ENCODE measurements at places on chromosomes 2 and 18.

- no peak for DNase-seq
Observed at GRCh38 chr2:190849774-190850173, 30.8 kb upstream of the GLS start.

- DNase-seq: no peak
Observed at GRCh38 chr2:181978351-181979150, 7.1 kb upstream of the PPP1R1C start.

- no peak for DNase-seq
Observed at GRCh38 chr2:144449028-144449406, 70.9 kb downstream of the ZEB2 start.

DNA sequence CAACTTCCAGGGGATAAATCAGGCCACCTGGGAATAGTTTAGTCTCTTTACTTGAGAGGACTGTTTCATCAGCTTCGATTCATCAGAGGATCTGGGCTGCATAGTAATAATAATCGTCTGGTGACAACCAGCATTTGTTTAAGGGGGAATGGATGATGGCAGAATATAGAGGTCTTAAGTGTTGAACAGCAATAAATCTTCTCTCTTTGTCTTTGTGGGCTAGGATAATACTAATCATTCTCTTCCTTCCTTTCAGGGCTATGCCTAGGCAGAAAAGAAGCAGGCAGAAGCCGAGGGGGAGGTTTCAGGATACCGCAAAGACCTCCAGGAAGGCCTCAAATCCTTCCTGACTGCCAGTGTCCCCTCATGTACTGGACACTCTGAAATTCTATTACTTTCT lies 150.4 kb upstream of the GAREM1 start:
- DNase-seq: no peak

GRCh38 chr2:42045848-42046748 lies 1.7 kb upstream of the PKDCC start:
- no peak for DNase-seq

DNA sequence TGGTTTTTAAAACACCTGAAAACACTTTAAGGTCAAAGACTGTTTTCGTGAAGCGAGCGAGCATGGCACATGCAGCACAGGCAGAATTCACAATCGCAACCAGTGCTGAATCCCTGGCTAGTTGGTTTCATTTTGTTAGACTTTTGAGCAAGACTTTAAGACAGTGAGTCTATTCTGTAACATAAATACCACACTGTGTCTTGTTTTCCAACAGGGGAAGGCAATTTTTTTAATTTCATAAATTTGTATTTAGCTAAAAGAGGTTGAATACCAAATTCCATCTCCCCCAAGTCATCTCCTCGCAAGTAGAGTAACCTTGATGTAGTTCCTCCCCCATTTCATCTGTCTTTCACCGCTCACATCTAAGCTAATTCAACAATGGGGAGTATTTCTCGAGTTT lies 1.4 kb downstream of the CERKL start:
- DNase-seq: no peak

- peak; percentile 85 for DNase-seq
Observed at GRCh38 chr2:68719912-68720311, 14.7 kb upstream of the ARHGAP25 start.

GRCh38 chr2:180699657-180700361 lies 280.6 kb upstream of the UBE2E3 start:
- DNase-seq: no peak

DNA sequence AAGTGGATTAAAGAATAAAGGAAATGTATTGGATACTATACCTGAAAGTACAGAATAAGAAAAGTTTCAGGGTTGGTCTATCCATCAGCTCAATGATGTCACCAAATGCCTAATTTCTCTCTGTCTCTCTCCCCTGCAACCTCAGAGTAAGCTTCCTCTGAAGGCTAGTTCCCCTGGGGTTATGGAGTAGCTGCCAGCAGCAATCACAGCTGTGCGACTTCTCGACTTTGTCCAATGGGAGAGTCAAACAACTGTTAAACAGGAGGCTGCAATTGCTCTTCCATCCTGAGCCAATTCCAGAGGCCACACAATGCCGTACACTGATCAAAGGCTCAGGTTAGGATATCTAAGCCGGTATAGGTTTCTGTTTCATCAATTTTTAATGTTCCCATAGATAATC lies 95.3 kb upstream of the FANCL start:
- no peak for DNase-seq

DNA sequence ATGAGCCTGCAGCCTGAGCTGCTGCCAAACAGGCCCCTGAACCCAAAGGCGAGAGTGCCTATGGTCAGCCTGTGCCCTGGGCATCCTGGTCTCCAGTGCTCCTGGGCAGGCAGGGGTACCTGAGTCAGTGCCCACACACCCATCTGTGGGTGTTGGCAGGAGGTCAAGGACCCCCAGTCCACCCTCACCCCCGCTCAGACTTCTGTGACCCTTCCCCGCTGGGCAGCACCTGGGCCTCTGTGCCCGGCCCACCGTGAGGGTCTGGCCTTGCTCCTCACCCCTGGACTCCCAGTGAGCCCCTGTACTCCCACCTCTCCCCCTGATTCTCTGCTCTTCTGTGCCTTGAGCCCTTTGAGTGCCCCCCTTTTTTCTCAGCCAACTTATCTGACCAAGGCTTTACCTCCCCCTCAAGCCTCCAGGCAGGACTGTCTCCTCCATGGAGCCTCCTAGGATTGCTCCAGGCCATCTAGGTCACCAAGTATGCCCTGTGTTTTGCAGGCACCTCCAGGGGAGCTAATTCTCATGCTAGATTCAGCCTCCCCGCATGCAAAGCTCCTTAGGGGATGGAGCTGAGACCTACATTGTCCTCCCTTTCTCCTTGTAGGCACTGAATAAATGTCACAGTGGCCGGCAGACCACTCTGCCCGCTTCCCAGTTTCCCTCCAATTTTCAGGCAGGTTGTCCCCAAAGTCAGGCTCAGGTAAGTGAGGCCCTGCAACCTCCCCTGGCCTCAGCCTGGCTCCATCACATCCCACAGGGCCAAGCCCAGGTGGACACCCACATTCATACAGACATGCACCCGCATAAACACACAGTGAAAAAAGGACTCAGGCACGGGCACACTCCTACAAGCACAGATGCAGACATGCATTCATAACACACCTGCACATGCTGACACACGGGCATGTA lies 21.9 kb upstream of the PTMA start:
- no peak for DNase-seq

GRCh38 chr18:63604791-63605567 lies 17.8 kb downstream of the SERPINB13 start:
- no peak for DNase-seq

GRCh38 chr2:236805800-236806531 lies 236.3 kb downstream of the ACKR3 start:
- DNase-seq: no peak

- DNase-seq: no peak
Observed at GRCh38 chr2:239153806-239154591, 246.8 kb downstream of the HDAC4 start.

- DNase-seq: no peak
Observed at GRCh38 chr18:49976795-49977560, 163.6 kb upstream of the ACAA2 start.

- no peak for DNase-seq
Observed at GRCh38 chr2:172849519-172850217, 114.0 kb downstream of the RAPGEF4 start.

DNA sequence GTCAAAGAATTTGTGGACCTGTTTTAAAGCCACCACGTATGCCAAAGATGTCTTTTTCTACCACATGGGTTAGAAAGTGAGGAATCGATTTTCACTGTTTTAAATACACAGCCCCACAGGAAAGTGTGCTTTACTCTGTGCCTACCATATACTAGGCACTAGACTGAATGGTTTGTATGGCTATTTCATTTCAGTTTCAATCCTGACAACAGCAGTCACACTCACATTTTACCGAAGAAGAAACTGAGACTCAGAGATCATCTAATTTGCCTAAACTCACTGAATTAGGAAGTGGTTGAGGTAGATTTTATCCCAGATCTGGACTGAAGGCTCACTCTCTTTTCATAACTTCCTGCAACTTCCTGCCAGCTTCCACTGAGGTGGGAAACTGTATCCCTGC lies 176.4 kb downstream of the ALK start:
- no peak for DNase-seq

GRCh38 chr2:63553049-63553448 lies 35.2 kb downstream of the WDPCP start:
- no peak for DNase-seq

- peak; percentile 47 for DNase-seq
Observed at GRCh38 chr2:69741229-69741574, 732 bp upstream of the ANXA4 start.

GRCh38 chr18:5175378-5175777 lies 21.7 kb downstream of the AKAIN1 start:
- DNase-seq: no peak

- no peak for DNase-seq
Observed at GRCh38 chr2:142307086-142307485, 176.3 kb upstream of the LRP1B start.

DNA sequence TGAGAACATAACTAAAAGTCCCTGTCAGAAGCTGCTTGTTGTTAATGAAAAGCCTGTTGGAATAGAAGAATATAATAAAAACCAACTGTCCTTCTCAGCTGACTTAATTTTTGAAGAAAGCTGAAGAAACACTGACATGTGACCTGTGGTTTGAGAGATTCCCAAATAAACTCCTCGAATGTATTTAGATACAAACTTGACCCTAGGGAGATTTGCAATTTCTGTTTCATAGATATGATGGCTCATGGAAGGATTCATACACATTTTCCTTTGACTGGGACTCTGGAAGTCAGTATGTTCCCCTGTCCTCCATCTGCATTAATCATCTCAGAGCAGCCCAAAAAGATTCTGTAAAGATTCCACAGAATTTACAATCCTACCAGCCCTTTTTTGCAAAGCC lies 195.1 kb downstream of the TMEM247 start:
- no peak for DNase-seq

- peak; percentile 8 for DNase-seq
Observed at GRCh38 chr18:36083729-36084128, 16.4 kb upstream of the RPRD1A start.

DNA sequence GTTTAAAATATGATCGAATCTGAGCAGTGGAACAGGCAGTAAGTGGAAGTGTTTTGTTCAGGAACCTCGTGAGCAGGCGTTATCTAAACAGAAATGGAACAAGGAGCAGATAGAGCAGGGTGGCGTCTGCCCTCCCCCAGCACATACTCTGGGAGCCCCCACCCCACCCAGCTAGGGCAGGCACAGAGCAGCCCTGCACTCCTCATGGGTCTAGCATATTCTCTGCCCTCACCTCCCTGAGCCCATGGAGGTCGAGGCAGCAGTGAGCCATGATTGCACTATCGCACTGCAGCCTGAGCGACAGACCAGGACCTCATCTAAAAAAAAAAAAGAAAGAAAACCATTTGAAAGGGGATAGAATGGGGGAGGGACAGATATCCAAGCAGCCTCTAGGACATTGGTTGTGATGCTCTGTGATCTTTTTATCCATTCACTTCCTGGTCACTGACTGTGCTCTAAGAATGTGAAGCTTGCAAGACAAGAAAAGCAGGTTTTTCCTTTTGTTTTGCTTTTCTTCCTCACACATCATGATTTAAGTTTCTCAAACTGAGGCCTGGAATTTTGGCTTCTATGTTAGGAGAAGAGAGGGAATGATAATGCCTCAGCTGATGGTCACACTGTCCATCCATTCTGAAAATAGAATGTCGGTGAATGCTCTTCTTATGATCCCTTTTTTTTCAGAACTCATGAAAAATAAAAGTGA lies 3.1 kb downstream of the MLPH start:
- no peak for DNase-seq

DNA sequence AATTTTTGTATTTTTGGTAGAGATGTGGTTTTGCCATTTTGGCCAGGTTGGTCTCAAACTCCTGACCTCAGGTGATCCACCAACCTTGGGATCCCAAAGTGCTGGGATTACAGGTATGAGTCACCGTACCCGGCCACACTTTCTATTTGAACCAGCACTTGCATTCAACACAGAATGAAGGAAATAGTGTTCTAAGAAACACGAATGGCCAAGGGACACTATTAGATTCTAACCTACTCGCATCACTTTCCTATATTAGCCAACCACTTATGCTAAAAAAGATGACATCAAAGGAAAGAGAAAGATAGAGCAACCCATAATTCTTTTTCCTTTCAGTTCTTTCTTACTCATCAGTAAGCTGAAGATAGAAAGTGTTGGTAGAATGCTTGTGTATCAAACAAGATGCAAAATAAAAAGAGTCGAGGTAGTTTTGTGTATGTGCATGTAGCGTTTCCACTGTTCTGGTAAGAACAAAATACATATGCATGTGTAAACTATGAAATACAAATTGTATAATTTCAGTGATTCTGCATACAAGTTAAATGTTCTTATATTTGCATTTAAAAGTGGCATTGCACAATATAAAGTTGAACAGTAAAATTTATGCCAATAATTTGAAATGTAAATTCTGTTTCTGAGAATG lies 247.6 kb downstream of the CDCA7 start:
- DNase-seq: peak; percentile 13

GRCh38 chr2:188365058-188365641 lies 73.5 kb downstream of the GULP1 start:
- DNase-seq: no peak

GRCh38 chr2:118622108-118622507 lies 225.3 kb downstream of the EN1 start:
- DNase-seq: no peak

All from activated CD4-positive, alpha-beta T cell treated with anti-CD3 and anti-CD28 coated beads, Interleukin-2, Interleukin-6, amounts not matched to agents 100 ng/mL and 50 ng/mL, durations not matched to agents 16 hours and 8 hours (primary cell).